ENCODE measurements at places on chromosomes 6 and 20. TPM values are rescaled to one million over a fixed set of nuclear protein-coding genes. Genes with fewer than 3 reads are reported as not detected.

DNA sequence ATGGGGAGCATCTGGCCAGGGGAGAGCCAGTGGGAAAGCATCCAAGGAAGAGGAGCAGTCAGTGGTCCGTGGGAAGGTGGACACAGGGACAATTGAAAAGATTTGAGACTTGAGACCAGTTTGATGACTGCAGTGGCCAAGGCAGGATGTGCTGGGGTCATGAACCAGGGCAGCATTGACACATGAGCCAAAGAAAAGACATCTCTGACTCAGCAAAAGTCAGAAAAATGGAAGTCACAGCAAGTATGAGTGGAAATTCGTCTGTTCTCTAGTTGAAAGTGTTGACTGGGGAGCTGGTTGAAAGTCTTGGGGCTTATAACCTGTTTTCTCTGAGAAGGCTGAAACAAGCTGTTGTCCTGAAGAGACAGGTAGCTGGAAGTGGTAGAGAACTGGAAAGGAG lies 31.3 kb downstream of the RAB22A start:
- no peak for DNase-seq

Gene COL21A1
- 20.5 TPM for total RNA-seq

Gene PPP2R5D
- total RNA-seq, result 53.6 TPM

Gene PRL
- total RNA-seq, result not detected

Gene RGS17
- total RNA-seq, result 2.6 TPM

Measured in progenitor cell of endocrine pancreas (in vitro differentiated cells).